ENCODE measurements at places on chromosomes 1 and 21. TPM values are rescaled to one million over a fixed set of nuclear protein-coding genes. Genes with fewer than 3 reads are reported as not detected.

The DNAJC28 gene
- 0.93 TPM for polyA plus RNA-seq

The TMEM52 gene
- not detected for polyA plus RNA-seq

The GFI1 gene
- 0.11 TPM for polyA plus RNA-seq

DNA sequence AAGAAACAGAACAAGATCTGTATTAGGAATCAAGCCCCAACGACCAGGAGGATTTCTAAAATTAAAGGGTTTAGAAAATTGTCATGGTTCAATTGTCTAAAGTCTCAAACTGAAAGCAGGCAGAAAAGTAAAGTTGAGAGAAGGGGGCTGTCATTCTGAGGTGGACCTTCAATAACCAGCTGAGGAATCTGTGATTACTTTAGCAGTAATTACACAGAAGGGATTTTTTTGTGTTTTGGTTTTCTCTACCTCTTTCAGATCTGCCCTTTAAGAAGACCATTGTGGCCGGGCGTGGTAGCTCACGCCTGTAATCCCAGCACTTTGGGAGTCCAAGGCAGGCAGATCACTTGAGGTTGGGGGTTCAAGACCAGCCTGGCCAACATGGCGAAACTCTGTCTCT lies 17.4 kb downstream of the AIDA start:
- DNase-seq, result no peak

- DNase-seq, result no peak
Observed at GRCh38 chr1:65793359-65793732, 651 bp downstream of the PDE4B start.

DNA sequence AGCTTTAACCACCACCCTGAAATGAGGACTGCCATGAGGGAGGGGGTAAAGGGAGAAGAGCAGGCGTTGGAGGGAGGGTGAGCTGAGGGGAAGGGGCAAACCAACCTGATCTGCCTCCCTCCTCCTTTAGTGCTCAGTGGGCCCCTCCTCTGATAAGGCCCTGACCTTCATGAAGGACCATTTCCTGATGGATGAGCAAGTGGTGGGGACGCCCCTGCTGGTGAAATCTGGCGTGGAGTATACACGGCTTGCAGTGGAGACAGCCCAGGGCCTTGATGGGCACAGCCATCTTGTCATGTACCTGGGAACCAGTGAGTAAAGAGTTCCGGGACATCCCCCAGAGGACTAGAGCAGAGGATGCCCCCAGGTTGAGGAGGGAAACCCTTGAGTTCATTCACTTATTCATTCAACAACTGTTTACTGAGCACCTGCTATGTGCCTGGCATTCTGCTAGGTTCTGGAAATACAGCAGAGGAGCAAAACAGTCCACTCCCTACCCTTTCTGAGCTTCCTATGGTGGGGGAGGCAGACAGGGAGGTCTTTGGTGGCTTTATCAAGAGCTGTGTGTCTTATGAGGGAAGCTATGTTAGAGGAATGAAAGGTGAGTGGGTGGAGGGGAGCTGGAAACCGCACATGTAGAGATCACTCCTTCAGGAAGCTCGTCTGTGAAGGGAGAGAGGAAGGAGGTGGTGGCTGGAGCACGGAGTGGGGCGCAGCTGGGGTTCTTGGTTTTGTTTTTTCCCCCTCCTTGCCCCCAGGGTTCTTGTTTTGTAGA lies 19.5 kb downstream of the SEMA4A start:
- no peak for DNase-seq

GRCh38 chr21:31260790-31261189 lies 83.3 kb downstream of the TIAM1 start:
- no peak for DNase-seq

DNA sequence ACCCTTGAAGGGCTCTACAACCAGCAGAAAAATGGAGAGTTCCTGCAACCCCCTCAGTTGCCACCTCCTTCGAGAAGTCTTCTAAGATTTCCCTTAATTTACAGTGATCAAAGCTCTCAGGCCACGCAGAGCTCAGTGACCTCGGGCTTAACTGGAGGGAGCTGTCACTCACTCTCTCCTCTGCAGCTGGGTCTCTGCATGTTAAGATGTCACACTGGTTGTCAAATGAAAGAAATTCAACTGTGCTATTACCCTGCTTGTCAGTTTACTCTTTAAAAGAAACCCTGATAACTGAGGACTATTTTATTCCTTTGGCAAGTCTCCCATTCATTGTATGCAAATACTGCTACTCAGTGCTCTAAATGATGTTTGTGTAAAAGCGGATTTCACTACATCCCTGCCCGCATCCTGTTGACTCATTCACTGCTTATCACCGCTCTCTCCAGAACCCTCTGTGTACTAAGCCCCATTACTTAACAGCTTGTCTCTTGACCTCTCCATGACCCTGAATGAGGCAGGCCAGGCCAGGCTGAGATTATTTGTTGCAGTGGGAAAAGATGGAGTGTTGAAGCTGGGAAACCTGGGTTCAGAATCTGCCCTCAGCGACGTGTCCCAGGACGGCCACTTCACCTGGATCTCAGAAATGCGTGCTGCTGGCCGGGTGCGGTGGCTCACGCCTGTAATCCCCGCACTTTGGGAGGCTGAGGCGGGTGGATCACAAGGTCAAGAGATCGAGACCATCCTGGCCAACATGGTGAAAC lies 13.7 kb downstream of the DHRS3 start:
- DNase-seq, result no peak

DNA sequence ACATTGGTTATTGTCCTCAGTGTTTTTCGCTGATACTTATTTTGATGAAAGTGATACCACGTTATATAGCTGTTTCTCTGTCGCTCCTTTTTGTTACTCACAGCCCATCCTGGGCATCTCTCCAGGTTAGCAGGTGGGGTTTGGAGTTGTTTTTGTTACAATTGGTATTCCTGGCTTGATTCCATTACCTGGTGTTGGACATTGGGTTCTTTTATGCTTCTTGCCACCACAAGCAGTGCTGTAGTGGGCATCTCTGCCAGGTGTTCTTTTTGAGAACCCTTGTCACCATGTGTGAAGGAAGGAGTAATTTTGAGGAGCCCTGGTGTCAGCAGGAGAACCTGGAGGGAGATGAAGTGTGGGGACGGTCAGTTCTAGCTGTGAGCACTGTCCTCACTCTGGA lies 47.5 kb upstream of the PWP2 start:
- no peak for DNase-seq
